ENCODE measurements at places on chromosomes 2 and 18.

- DNase-seq = no peak
Observed at GRCh38 chr18:66641056-66641455, 37.2 kb upstream of the CDH19 start.

GRCh38 chr2:171963198-171963597 is 36.6 kb upstream of the METAP1D start:
- no peak for DNase-seq

DNA sequence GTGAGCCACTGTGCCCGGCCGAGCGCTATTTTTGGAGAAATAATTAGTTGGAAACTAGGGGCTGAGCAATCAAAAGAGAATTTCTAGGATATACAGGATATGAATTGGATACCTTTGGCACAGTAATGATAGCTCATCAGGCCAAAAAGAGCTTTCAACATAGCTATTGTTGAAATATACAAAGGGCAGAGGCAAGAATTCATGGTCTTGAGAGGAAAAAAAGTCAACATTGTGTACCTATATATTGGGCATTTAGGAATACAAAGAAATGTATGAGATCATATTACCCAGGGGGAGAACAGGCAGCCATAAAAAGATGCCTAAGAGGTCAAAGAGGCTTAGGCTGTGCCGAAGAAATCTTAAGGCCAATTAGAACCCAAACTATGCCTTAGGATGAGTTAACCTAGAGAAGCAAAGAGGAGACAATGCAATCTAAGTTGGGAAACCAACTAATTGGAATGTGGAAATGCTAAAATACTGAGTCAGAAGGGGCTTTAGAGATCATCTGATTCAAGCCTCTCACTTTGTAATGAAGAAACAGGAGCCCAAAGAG is 99.0 kb downstream of the RBBP8 start:
- no peak for DNase-seq

GRCh38 chr2:69750246-69750645 is 8.3 kb downstream of the ANXA4 start:
- no peak for DNase-seq

DNA sequence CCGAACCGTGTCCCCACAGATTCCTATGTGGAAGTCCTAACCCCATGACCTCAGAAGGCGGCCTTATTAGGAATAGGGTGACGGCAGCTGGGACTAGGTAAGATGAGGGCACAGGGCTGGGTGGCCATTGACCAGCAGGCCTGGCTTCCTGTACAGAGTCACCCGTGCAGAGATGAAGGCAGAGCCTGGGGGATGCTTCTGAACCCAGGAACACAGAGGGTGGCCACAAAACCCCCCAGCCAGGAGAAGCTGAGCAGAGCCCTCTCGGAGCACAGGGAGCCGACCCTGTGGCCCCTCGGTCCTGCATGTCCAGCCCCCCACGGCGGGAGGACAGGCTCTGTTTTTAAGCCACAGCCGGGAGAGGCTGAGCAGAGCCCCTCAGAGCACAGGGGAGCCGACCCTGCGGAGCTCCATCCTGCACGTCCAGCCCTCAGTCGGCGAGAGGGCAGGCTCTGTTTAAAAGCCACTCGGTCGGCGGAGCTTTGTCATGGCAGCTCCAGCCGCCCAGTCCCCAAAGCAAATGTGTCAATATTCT is 2.7 kb downstream of the PDCD1 start:
- no peak for DNase-seq

- DNase-seq = no peak
Observed at GRCh38 chr2:215299337-215299859, 12.5 kb upstream of the ATIC start.

DNA sequence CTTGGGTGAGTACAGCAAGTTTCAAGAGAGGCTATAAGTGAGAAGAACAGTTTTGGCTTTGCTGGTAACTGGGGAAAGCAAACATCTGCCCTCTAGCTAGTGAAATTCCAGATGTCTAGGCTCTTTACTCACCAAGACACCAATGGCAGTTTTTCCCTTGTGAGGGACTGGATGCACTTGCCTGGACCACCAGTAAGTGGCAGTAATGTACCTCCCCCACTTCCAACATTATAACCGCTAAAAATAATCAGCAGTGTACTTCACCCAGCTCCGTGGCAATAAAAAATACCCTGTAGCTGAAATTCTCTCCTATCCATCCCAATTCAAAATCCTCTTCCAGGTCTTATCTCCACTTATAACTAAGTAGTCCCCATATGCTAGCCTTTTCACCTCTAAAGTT is 383.9 kb downstream of the ARHGAP15 start:
- DNase-seq = peak; percentile 72

GRCh38 chr2:55033921-55034320 is 16.3 kb downstream of the RTN4 start:
- DNase-seq = no peak

- DNase-seq = no peak
Observed at GRCh38 chr18:26546875-26547645, 1.3 kb downstream of the KCTD1 start.

- no peak for DNase-seq
Observed at GRCh38 chr2:3130889-3131635, 246.6 kb downstream of the EIPR1 start.

DNA sequence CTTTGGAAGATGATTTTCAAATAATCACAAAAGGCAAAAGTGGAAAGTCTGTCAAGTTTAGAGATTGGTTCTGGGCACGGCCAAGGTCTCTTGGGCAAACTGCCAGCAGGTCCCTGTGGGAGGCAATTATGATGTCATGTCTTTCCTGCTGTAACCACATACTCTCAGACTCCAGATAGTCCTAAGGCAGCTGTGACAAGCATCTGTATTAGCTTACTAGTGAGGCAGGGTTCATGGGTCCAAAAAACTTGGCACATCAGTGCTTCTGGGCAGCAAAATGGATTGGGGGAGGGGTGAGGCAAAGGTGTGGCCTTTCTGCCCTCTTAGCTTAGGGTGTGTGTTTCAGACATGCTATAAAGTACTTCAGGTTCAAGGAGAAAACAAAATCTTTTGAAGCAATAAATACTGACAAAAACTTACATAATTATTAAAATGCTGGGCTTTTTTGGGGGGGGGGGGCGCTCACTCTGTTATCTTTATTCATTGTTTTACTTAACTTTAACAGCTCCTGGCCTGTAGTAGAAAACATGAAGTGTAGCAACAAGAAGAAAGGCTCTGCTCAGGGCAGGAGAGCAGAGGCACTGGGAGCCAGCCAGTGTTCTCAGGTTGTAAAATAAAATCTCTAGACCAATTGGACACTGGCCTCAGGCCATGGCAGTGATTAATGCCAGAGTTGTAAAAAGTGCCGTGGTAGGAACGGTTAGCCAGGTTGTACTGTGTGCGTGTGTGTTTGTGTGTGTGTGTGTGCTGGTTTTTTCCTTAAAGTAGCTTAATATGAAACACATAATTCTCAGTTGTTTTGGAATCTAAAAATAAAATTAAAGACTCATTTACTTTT is 14.3 kb upstream of the TANC1 start:
- DNase-seq = peak; percentile 93

GRCh38 chr18:49967636-49968313 is 154.4 kb upstream of the ACAA2 start:
- DNase-seq = no peak

- peak; percentile 63 for DNase-seq
Observed at GRCh38 chr2:220966636-220967035, 605.5 kb downstream of the EPHA4 start.

GRCh38 chr2:159968279-159968900 is 94.0 kb downstream of the PLA2R1 start:
- DNase-seq = peak; percentile 32

GRCh38 chr18:75563150-75563549 is 135.6 kb upstream of the SMIM21 start:
- no peak for DNase-seq

- peak; percentile 41 for DNase-seq
Observed at GRCh38 chr2:165793161-165793778, 777 bp downstream of the GALNT3 start.

GRCh38 chr2:201157694-201158093 is 25.2 kb upstream of the CASP10 start:
- no peak for DNase-seq

DNA sequence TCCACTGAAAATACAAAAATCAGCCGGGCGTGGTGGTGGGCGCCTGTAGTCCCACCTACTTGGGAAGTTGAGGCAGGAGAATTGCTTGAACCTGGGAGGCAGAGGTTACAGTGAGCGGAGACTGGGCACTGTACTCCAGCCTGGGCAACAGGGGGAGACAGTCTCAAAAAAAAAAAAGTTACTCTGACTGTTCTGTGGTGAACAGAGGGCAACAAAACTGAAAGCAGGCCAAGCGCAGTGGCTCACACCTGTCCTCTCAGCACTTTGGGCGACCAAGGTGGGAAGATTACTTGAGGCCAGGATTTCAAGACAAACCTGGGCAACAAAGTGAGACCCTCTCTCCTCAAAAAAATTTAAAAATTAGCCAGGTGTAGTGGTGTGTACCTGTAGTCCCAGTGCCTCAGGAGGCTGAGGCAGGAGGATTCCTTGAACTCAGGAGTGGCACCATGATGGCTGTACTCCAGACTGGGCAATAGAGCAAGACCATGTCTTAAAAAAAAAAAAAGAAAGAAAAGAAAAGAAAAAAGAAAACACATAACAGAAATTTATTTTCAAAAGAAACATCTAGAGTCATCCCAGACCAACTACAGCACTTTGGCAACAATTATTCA is 13.6 kb upstream of the RTN4 start:
- DNase-seq = no peak

- DNase-seq = no peak
Observed at GRCh38 chr2:151983221-151983620, 115.6 kb downstream of the CACNB4 start.

DNA sequence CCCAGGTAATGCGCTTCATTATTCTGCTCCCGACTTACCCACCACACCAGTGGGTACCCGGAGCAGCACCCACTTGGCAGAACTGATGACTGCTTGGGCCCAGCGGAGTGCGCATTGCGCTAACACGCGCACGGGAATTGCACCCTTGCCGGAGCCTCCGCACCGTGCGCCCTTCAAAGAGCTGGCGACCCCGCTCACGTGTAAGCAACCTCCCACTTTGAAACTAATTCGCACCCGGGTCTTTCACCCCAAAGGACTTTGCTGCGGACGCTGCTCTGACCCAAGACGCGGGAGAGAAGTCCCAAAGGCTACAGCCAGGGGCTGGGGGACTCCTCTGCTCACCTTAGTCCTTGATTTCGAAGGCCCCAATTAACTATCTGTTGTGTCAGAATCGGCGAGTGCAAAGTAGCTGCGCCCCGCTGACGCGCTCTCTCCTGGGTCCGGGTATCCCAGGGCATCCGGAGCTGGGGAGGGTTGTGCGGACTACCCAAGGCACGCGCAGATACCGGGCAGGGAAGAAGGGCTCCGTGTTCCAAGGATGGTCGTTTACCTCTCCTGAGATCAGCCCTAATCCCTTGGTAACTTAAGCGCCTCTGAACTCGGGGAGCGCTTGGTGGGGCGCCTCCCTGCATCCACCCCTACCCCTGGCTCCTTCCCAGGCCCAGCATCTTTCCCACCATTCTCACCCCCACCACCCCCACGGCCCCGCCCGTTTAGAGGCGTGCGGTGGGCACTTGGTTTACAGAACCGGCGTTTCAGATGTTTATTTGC is 13.1 kb upstream of the SATB2 start:
- no peak for DNase-seq

- no peak for DNase-seq
Observed at GRCh38 chr2:105417857-105418436, 19.1 kb upstream of the FHL2 start.

DNA sequence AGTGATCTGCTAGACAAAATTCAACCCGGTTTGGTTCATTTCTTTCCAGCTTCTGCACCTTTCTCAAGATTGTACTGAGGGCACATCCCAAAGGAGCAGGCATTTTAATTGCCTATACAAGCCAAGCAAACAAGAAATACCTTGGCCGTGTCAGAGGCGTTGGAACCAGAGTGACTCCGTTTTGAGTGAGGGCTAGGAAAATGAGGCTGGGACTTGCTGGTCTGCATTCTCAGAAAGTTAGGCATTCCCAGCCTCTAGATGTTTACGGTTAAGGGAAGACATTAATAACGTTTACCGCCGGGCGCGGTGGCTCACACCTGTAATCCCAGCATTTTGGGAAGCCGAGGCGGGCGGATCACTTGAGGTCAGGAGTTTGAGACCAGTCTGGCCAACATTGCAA is 1.5 kb upstream of the GEMIN6 start:
- no peak for DNase-seq

All from brain microvascular endothelial cell (primary cell).